NCI-H2029 treated with DMSO at 0.1 percent for 48 hours (cell line): ENCODE measurements at places on chromosomes 5 and 9.

- DNase-seq, result peak; percentile 55
Observed at GRCh38 chr9:14314424-14314928, 535 bp upstream of the NFIB start.

DNA sequence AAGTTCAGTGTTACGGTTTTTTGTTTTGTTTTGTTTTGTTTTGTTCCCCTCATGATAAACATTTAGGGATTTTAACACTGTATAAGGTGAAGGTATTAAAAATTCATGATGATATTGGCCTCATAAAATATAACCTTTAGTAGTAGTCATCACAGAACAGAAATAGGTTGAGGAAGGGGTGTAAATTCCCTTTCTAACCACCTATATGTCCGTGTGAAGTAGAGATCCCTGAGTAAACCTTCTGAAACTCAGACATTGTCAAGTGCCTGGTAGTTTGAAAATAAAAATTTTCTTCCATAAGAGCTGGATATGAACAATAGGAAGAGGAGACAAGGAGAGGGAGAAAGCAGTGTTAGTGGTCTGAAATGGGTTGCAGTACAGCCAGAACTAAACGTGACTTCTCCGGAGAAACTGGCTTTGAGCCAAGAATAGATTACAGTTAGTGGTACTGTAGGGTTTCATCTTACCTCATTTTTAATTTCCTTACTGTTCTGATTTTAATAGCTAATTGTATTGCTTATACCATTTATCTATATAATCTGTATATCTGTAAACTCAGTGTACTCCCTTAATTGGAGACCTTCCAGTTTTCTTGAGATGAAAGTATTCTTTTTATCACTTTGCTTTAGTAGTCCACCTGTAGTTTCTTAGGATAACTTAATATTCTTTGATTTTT lies 18.3 kb downstream of the UGCG start:
- peak; percentile 61 for DNase-seq

- no peak for DNase-seq
Observed at GRCh38 chr5:27876071-27876470, 837.7 kb upstream of the CDH9 start.

DNA sequence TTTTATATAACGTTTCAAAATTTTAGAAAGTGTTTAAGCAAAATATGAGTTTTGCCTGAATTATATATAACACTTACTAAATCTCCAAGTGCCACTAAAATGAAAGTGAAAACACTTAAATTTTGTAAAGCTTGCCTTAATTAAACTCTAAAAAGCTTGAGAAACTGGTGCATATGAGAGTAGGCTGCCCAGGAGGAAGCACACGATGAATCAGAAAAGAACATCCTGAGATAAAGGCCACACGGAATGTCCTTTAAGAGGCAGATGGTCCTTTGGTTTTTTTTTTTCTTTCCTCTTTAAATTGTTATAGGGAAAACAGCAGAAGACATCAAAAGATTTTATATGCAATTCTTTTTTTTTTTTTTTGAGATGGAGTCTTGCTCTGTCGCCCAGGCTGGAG lies 60.3 kb downstream of the HABP4 start:
- DNase-seq, result no peak

DNA sequence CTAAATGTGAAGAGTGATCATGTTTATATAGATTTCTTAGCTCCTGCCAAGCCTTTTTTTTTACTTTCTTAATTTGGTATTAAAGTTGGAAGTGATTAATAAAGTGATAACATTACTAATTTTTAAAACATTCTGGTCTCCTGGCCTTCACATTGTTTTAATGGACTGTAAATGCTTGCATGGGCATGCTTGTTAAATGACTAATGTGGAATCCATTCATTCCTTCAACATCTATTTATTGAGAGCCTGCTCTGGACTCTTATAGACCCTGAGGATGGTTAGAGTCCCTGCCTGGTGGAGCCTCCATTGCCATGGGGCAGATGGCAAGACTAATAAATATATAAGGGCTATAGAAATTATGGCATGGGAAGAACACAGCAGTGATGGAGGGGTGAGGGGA lies 103.5 kb downstream of the NTRK2 start:
- no peak for DNase-seq

DNA sequence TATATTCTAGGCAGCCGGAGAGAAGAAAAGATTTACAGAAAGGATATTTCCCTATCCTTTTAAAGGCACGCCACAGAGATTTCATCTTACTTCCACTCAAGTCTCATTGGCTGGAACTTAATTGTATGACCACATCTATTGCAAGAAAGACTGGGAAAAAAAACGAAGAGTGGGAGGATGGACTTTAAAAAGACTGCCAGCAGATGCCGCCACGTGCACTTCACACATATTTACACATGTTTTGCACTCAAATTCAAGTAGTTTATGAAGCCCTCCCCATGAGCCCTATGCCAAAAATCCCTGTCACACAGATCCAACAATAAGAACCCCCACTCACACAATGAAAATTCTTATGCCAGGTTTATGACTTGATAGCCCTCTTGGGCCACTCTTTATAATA lies 138.5 kb upstream of the TYRP1 start:
- no peak for DNase-seq

DNA sequence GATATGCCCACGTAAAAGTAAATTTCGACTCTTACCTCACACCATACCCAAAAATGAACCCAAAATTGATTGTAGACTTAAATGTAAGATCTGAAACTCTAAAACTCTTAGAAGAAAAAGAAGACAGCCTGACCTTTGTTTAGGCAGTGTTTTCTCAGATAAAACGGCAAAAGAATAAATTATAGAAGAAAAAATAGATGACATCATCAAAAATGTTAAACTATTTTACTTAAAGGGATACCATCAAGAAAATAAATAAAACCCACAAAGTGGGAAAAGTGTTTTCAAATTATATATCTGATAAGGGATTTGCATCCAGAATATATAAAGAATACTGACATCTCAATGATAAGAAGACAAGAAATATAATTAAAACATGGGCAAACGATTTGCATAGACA lies 862.7 kb downstream of the DTWD2 start:
- no peak for DNase-seq

GRCh38 chr9:32589083-32589723 lies 16.2 kb upstream of the NDUFB6 start:
- DNase-seq, result no peak

GRCh38 chr5:85823462-85824426 lies 794.0 kb upstream of the COX7C start:
- no peak for DNase-seq

- no peak for DNase-seq
Observed at GRCh38 chr5:181232593-181232992, 9.5 kb downstream of the TRIM41 start.

- no peak for DNase-seq
Observed at GRCh38 chr9:94663640-94664039, 24.3 kb upstream of the FBP1 start.

DNA sequence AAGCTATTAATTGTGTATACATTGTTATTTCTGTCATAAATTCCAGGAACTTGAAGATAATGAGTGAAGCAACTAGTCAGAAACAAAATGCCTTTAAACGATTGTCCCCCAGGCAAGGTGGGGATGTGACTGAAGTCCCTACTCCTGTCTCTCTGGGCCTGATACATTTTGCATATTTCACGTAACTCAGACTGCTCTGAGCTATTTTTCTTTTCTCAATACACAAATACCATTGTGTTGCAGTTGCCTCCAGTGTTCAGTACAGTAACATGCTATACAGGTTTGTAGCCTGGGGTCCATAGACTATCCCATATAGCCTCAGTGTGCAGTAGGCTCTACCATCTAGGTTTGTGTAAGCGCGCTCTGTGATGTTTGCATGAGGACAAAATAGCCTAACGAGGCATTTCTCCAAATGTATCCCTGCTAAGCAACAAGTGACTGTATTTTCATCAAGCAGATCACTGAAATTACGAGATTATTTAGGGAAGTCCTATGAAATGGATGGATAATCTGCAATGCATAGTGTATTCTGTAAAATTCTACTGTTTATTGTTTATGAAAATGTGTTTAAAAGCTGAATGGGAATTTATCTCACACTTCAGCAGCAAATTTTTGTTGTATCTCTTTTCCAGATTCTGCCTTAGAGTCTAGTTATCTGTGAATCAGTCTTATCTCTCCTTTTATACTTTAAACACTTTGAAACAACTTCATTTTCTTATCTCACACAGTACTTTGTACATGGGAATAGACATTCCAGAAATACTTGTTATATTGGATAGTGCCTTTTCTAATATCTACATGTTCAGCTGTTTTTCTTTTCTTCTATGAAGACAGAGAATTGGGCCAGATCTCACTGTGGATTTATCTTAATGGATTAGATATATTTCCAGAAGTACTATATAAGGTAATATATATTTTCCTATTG lies 150.5 kb downstream of the CD180 start:
- no peak for DNase-seq

- no peak for DNase-seq
Observed at GRCh38 chr5:17838469-17838868, 204.2 kb downstream of the TAF11L14 start.

DNA sequence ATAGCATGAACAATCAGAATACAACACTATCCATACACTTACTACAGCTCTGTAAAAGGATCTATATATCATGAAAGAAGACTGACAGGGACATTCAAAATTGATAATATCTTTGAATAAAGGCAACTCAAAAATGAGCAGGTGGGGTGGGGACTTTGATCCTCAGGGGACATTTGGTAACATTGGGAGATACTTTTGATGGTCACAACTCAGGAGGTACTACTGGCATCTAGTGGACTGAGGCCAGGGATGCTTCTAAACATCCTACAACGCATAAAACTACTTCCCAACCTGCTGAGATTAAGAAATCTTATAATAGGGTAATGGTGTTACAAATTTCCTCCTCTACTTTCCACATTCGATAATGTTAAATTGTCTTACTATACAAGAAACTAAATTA lies 243.9 kb downstream of the ARL15 start:
- DNase-seq, result no peak

- DNase-seq, result no peak
Observed at GRCh38 chr9:133710661-133711427, 27.3 kb downstream of the SARDH start.

DNA sequence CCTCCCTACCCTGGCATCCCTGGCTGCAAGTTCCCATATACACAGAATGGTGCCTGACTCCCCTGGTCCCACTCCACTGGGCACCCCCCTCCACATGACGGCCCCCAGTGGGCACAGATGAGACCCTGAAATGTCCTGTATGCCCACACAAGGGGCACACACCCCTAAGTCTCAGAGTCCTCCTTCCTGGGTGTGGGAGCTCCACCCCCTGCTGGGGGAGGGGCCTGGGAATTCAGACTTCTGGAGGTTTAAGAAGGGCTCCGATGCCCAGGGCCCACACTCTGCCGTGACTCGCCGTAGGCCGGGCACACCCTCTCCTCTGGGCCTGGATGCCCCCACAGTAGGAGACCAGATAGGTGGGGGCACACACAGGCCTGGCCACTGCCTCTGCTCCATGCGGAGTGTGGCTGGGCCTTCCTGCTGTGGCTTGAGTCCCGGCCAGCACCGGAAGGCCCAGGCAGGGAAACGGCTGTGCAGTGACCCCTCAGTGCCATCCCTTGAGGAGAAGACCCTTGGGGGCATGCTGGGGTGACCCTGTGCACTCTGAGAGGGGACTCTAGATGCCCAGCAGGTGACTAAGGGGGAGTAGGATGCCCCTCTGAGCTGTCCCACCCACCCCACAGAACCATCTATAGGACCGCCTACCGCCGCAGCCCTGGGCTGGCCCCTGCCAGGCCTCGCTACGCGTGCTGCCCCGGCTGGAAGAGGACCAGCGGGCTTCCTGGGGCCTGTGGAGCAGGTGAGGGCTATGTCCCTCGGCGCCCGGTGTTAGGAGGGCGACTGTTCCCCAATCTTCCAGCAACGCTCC lies 6.5 kb downstream of the EGFL7 start:
- no peak for DNase-seq

GRCh38 chr5:58795327-58795726 lies 212.5 kb downstream of the RAB3C start:
- no peak for DNase-seq
